Activated T-cell treated with anti-CD3 and anti-CD28 coated beads, Interleukin-2, amount 50 U/mL, for 72 hours (primary cell): ENCODE measurements at places on chromosomes 4 and X. TPM values are rescaled to one million over a fixed set of nuclear protein-coding genes. Genes with fewer than 3 reads are reported as not detected.
A peak's percentile ranks its signal among the peaks of the same experiment; 100 is the strongest.

The MED12 gene
- 48.6 TPM for total RNA-seq

The PPM1K gene
- total RNA-seq, result 61.2 TPM

The MXRA5 gene
- not detected for total RNA-seq

GRCh38 chrX:153763989-153764755 lies at the start of gene PLXNB3:
Gene PLXNB3 (plus strand): TSS chrX:153764249. CDS start chrX:153765536, 1,287 bp downstream.
- peak; percentile 82 for DNase-seq

- no peak for DNase-seq
Measured at GRCh38 chrX:18617407-18617750, 54.5 kb downstream of the RS1 start.

- no peak for DNase-seq
Measured at GRCh38 chr4:26076896-26077295, 162.9 kb downstream of the SMIM20 start.
